Urinary bladder (tissue), 4 donors: ENCODE measurements at places on chromosomes 1 and 21. TPM values are rescaled to one million over a fixed set of nuclear protein-coding genes. Genes with fewer than 3 reads are reported as not detected.
A peak's percentile ranks its signal among the peaks of the same experiment; 100 is the strongest.

- DNase-seq, result no peak
These were observed 9.6 kb downstream of the FNDC7 start for GRCh38 chr1:108722292-108722691.

DNA sequence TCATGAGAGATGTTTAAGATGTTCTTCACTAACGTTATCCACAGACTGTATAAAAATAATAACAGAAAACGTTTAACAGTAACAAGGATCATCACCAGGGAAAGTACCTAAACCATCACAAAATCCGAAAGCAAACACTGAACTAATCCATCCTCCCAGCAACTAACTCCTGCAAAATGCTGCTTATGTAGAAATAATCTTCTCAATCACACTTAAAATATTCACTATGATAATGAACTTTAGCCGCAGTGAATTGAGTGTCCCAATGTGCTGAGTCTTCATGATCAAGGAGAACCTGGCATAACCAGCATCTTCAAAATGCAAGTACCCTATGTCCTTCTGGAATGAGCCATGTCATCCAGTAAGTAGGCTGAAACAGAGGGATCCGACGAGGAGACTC, 166.1 kb downstream of the LTN1 start:
- DNase-seq, result no peak

GRCh38 chr1:175521249-175522040, 221.9 kb downstream of the TNR start:
- DNase-seq, result no peak

DNA sequence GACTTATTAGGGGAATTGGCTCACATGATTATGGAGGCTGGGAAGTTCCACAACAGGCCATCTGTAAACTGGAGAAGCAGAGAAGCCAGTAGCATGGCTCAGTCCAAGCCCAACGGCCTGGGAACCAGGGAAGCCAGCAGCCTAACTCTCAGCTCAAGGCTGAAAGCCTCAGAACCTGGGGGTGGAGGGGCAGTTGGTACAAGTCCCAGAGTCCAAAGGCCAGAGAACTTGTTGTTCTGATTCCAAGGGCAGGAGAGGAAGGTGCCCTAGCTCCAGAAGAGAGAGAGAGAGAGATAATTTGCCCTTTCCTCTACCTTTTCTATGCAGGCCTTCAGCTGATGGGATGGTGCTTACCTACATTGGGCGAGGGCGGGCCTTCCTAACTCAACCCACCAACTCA, 55.3 kb downstream of the MAN1C1 start:
- DNase-seq, result no peak

- no peak for DNase-seq
These were observed 186.7 kb downstream of the PDE4B start for GRCh38 chr1:65979136-65980044.

- no peak for DNase-seq
These were observed 138.4 kb downstream of the RHOU start for GRCh38 chr1:228873709-228874108.

DNA sequence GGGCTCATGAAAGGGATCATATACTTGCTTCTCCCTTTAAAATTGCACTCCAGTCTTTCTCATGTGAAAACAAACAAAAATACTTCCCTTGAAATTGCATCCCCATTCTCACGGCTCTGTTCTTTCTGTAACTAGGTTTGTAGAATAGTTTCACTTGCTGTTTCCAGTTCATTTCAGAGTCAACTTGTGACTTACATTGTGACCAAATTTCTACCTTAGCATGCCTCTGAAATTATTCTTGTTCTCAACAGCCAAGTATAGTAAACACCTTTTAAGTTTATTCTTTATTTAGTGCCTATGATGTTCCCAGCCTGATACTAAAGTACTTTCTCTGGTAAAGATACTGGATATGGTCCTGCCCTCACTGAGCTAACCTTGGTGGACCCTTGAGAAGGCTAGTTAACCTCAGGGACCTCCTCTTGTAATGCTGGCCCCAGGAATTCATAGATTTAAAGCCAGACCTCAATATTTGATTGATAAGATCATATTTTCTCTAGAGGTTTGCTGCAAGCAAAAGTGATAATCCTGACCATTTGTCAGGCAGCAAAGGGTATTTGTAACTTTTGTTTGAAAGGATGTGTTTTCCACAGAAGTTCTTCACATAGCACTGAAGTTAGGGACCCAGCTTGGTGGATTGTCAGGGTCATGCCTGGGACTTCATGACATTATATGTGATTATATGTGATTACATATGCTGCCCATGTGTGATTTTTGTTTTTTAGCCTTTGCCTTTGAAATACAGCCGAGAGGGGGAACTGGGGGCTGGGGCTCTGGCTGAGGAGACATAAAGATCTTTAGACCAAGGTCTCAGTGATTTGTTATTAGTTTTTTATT, 29.6 kb downstream of the VANGL2 start:
- DNase-seq, result no peak

DNA sequence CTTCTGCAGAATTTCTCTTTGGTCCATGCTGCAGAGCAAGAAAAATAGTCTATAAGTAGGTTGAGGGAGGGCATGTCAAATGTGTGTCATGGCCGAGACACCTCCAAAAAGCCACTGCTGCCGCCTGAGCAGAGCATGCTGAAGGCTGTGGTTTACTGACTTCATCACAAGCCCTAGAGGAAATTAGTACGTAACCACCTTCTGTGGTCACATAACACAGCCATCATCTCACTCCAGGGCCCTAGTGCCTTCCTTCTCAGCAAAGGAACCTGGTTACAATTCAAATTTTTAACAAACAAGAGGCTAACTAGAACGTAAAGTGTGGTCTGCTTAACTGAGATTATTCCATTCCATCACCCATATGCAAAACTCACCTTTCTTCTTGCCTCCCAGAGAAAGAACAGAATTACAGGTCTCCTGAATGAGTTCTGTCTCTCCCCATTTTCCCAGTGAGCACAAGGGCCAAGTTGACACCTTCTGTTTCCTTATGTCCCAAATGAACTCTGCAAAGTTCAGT, at the start of gene PTPN22:
PTPN22 (minus strand) TSS at position 116 of the 517 bp plus-strand sequence.
- DNase-seq, result no peak

GRCh38 chr1:185353124-185353523, 36.1 kb upstream of the IVNS1ABP start:
- no peak for DNase-seq

DNA sequence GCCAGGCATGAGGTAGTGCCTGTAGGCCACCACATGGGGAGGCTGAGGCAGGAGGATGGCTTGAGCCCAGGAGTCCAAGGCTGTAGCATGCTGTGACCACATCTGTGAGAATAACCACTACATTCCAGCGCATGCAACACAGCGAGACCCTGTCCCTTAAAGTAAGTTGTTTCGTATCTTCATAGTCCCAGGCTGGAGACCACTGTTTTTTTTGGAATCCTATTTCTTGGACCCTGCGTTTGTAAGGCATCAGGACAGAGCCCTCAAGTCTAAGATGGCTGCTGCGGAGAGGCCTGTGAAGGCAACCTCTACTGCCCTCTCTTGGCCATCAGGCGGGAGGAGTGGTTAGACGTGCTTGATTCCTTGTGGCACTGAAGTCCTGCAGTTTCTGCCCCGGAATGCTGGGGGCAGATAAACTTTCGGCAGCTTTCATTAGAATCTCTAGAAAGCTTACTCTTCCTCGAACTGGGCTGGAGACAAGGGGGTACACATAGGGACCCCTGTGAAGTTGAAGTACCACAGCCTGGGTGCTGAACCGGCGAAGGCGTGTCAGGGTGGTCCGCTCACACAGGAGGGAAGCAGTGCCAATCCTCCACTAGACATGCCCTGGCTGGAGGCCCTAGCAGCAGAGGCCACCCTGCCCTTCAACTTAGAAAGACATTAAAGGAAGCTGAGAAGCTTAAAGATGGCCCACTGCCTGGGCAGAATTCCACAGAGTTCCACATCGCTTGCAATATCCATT, 36.6 kb downstream of the RABIF start:
- DNase-seq, result no peak

DNA sequence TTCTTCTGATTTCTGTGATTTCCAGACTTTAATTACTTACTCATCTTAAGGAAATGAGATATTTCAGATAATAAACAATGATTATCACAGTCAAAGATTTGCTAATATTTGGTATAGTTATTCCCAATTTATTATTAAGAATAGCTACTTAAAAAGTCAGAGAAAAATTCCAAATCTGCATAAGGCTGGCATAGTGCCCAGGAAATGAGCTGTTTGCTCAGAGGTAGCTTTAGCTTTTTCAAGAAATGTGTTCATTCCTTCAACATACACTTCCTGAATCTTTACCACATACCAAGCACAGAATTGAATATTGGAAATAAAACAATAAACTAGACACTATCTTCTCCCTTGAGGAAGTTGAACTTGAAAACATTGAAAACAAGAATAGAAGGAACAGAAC, 44.3 kb upstream of the KCNK1 start:
- no peak for DNase-seq

DNA sequence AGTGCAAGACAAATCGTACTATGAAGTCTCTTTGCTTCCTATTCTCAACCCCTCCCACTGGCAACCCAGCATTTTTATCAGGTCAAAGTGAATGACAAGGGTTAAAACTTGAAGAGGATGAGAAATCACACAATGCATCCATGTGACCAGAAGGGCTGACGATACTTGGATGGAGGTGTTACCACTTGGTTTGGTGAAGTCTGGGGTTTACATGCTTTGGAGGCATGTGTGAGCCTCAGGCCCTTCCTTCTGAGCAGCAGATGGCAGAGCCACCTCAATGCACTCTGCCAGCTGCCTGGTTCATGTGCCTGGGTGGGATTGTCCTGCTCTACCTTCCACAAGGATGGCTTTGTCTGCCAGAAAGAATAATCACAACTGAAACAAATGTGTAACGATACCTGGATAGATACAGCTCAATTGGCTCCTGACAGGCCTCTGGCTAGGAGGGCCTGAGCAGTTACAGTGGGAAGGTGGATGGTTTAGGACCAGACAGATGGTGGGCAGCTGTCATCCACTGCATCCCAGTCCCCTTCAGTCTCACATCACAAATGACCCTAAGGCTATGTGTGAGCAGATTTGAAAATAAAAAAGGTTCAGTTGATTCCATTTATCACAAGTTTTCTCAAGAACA, 51.5 kb upstream of the CNIH3 start:
- DNase-seq, result no peak

DNA sequence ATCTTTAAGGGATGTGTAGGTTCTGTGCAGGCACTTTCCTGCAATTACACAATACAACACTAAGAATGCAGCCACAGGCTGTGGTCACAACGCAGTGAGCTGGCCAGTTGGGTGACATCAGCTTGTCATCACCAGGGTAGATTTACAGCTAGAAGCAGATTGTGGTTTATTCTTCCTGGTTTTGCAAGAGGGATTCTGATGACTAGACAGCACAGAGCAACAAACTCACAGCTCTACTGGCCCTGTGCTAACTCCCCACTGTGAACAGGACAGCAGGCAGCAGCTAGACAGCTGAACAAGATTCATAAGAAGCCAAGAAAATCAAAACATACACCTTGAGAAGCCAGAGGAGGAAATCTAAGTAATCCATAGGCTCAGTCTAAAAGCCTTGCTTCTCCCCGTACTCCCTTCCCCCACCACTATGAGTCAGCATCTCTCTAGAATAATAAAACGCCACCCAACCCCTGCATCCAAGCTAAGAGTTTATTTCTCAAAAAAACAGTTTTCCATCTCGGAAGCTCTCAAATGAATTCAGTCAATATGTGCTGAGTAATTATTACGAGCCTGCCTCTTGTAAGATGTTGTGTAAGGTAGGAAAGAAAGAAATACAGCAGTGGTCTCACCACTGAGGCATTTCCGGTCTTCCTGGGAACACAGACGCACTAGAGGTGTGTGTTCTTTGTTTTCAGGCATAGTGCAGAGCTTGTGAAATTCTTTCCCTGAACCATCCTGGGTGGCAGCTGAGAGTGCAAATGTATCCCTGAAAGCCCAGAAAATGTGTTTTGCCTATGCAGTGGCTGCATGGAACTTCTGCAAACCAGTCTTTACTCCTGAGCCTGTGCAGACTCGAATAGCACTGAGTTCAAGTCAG, 162.8 kb downstream of the NTPCR start:
- peak; percentile 69 for DNase-seq

GRCh38 chr1:172738389-172738788, 79.5 kb downstream of the FASLG start:
- DNase-seq, result no peak

GRCh38 chr1:174954073-174954460, 45.7 kb upstream of the CACYBP start:
- DNase-seq, result no peak

- no peak for DNase-seq
These were observed 253.4 kb downstream of the RHOU start for GRCh38 chr1:228988664-228989063.

DNA sequence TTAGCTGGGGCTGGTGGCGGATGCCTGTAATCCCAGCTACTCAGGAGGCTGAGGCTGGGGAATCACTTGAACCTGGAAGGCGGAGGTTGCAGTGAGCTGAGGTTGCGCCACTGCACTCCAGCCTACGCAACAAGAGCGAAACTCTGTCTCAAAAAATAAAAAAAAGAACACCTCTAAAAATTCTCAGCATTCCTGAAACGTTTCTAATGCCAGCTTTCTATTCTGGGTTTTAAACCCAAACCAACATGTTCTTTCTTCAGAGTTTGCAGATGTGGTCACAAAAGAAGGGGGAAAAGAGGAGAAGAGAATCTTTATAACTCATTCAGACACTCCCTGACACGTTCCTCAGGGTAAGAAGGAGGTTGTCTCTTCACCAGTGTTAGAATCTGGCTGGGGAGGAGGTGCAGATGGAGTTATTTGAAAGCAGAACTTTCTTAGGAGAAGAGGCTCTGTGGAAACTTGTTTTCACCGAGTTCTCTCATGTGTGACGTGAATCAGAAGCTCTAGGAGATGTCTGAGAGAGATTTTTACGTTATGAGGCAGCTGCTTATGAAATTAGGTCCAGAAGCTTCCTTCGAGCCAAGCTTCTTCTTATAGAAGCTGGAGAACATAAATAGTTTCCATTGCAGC, 17.8 kb upstream of the CNR2 start:
- no peak for DNase-seq

DNA sequence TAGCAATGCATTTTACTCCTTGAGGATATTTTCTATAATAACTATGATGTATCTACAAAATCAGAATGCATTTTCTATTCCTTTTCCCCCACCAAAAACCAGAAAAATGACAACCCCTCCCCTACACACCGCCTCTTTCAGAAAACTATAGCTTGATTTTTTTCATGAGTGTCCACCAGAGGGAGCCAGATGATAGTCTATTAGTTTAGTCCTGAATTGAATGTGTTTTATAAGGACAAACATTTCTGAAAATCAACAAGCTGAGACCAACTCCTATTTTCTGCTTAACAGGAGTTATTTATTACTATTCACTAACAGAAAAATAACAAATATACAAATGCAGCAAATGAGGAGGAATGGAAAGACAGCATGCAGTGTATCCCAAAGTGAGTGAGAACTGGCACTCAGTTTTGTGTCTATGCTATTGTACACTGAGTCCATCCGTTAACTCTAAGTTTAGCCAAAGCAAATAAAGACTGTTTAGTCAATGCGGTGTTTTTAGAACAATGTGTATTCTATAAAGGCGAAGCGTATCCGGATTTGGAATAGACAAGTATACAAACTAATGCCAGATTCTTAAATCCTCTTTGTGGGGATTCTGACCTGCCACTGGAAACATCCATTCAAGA, 182.6 kb downstream of the VAV3 start:
- DNase-seq, result peak; percentile 35

The AK4 gene
- 12.5 TPM for total RNA-seq

The MEGF6 gene
- 14.5 TPM for total RNA-seq

The PBX1 gene
- total RNA-seq, result 241 TPM
